ENCODE measurements at places on chromosomes 7 and 10. TPM values are rescaled to one million over a fixed set of nuclear protein-coding genes. Genes with fewer than 3 reads are reported as not detected.

Gene STEAP4
- not detected for total RNA-seq

Gene OGDHL
- not detected for total RNA-seq

Gene HGF
- total RNA-seq, result 0.39 TPM

Gene SPDYE11
- total RNA-seq, result not detected

Gene ANKRD2
- not detected for total RNA-seq

Gene TRIM50
- total RNA-seq, result not detected

Gene CDC14C
- not detected for total RNA-seq

Gene TAS2R4
- total RNA-seq, result 0.12 TPM

Gene CTAGE6
- total RNA-seq, result not detected

Gene CNTNAP2
- not detected for total RNA-seq

Gene JCAD
- 0.49 TPM for total RNA-seq

Gene KNDC1
- not detected for total RNA-seq

Gene SFRP5
- total RNA-seq, result not detected

Gene NEBL
- total RNA-seq, result under 0.01 TPM

Gene UPK3BL2
- total RNA-seq, result not detected

Gene MSMB
- total RNA-seq, result not detected

Gene EN2
- total RNA-seq, result not detected

Gene UCN3
- total RNA-seq, result not detected

Gene ZNF736
- total RNA-seq, result 8.2 TPM

Gene ATOH7
- not detected for total RNA-seq

Gene ABCC2
- total RNA-seq, result 13.2 TPM

Gene FAM25C
- not detected for total RNA-seq
